ENCODE measurements at places on chromosomes 11 and 22. TPM values are rescaled to one million over a fixed set of nuclear protein-coding genes. Genes with fewer than 3 reads are reported as not detected.

The DRD4 gene
- total RNA-seq: not detected

DNA sequence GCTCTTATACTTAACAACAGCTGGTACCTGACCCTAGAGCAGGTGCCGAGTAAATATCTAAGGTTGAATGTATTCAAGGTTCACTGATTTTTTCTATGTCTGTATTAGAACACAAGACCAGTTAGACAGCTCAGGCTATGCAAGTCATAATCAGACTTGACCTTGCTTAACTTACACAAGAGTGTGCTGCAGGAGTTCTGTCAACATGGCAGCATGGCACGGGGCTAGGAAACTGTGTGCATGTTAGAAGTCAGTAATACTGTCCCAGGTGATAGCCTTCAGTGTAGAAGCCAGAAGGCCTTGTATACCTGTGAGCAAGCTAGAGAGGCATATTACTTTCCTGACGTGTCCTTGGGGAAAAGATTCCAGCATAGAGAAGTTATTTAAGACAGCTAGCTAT lies 253.1 kb downstream of the FAT3 start:
- no peak for DNase-seq

DNA sequence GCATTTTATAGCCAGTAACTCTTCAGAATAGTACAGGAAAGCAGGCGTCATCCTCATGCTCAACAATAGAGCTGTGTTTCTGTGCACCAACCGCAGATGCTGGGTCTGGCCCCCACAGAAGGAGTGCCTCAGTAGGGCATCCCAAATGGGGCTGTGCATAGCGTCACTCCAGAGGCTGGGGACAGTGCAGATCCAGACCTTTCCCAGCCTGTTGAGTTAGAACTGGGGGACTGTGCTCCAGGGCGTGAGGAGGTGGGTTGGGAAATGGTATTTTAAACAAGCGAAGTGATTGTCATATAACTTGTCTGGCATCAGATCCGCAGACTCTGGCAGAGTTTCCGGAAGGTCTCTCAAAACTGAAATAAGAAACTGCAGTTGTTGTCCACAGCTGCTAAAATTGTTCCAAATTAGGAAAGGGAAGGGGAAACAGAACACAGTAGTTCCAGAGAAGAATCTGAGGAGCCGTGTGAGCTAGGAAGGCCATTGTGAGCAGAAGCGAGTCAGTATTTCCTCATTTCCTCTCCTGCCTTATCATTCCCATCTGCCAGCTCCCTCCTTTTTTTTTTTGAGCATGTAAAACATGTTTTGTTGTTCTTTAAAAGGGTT lies 52.2 kb downstream of the JAM3 start:
- DNase-seq: no peak

GRCh38 chr11:492427-493226 lies 14.4 kb downstream of the RNH1 start:
- no peak for DNase-seq

DNA sequence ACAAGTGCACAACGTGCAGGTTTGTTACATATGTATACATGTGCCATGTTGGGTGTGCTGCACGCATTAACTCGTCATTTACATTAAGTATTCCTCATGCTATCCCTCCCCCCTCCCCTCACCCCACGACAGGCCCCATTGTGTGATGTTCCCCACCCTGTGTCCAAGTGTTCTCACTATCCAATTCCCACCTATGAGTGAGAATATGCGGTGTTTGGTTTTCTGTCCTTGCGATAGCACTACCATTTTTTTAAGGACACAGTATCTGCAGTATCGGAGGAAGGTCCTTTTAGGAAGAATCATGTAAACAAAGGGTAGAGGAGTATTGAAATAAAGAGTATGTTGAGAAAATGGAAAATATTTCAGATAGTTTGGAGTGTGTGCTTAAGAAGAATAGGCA lies 25.9 kb downstream of the PDE3B start:
- no peak for DNase-seq

The LARGE1 gene
- 3.4 TPM for total RNA-seq

The DUSP8 gene
- 3.5 TPM for total RNA-seq

DNA sequence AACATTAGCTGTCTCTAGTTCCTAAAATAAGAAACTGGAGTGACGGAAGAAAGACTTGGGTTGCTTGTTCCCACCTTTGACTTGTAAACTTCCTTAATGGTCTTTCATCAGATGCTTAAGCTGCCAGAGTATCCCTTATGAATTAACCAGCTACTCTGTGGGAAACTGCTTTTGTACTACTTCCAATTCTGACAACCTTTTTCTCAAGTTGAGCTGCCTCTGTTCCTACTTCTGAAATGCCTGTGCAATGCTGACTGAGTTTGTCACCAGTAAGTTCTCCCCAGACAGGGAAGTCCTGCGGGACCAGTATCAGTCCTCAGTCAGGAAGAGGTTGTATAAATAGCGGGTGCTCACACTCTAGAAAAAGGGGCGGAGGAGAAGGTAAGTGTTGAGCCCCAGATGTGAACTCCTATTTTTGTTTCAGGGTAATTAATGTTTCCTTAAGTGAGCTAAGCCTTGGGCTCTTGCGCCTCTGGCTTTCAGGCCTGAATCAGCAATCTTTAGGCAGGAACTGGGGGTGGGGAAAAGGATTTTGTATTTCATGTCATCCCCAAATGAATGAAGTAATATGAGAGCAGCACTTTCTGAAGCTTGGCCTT lies 67.2 kb downstream of the CECR2 start:
- DNase-seq: no peak

GRCh38 chr11:11864803-11865202 lies 23.0 kb downstream of the USP47 start:
- DNase-seq: no peak

GRCh38 chr11:77630157-77630710 lies 7.4 kb downstream of the CLNS1A start:
- no peak for DNase-seq

GRCh38 chr22:35782504-35782903 lies 64.8 kb downstream of the APOL5 start:
- peak; percentile 42 for DNase-seq

The SNX15 gene
- 18.3 TPM for total RNA-seq

DNA sequence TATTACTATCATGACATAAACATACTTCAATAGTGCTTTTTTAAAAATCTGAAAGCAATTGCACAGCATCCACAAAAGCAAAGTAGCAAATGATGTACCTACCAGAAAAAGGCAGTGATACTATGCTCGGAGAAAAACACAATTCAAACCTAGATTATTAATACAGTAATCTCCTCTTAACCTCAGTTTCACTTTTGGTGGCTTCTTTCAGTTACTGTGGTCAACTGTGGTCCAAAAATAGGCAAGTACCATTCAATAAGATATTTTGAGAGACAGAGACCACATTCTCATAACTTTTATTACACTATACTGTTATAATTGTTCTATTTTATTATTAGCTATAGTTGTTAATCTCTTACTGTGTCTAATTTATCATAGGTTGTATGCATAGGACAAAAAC lies 20.8 kb downstream of the KCNA4 start:
- DNase-seq: no peak

DNA sequence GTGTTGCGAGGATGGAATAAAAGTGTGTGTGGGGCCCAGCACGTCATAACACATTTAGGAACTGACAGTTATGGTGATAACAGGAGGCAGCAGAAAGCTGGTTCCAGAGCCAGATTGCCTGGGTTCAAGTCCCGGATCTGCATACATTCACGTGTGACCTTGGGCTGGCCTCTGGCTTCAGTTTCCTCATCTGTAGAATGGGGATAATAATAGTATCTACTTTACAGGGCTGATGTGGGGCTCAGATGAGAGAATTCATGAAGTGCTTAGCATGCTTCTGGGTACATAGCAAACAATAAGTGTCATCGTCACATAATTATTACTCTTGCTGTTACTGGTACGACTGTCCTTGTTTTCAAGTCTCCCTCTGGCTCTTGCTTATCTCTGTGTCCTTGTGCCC lies 97.3 kb downstream of the KIAA1671 start:
- DNase-seq: no peak

DNA sequence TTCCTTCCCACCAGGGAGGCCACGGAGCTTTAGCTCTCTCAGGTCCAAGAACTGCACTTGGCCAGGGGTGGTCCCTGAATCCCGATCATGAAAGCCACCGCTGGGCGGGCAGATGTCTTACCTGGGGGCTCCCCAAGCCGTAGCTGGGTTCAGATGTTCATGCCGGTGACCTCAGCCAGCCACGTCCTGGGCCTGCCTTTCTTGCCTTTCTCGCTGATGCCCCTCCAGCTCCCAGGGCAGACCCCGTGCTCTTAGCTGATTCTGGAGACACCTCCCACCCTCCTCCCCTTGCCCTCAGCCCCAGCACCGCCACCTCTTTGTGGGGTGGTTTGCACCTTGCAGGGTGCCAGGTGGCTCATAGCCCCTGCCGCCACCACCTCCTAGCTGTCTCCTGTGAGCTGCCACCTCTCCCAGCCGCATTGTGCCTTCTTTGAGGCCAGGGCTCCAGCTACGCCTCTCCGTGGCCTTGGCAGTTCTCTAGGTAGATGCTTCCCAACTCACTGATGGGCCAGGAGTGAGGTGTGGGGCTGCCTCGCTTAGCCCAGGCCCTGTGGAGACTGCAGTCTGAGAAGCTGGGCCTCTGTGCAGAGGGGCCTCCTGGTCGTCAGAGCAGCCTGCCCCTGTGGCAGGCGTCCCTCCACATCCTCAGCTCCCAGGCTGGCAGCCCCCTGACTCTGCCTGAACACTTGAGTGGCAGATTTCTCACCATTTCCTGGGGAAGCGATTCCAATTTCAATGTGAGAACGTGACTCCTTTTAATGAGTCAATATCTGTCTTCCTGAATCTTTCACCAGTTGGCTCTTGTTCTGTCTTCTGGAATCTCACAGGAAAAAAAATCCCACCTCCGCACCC lies 97.6 kb upstream of the B3GAT1 start:
- DNase-seq: no peak

The MPPED2 gene
- 0.49 TPM for total RNA-seq

- DNase-seq: no peak
Observed at GRCh38 chr11:29562183-29562582, 454.6 kb downstream of the KCNA4 start.

The CHRM1 gene
- not detected for total RNA-seq

The TSKU gene
- total RNA-seq: 22.2 TPM

GRCh38 chr11:100908746-100909145 lies 220.9 kb downstream of the PGR start:
- DNase-seq: peak; percentile 85

GRCh38 chr11:34006876-34007275 lies 44.7 kb upstream of the CAPRIN1 start:
- no peak for DNase-seq

DNA sequence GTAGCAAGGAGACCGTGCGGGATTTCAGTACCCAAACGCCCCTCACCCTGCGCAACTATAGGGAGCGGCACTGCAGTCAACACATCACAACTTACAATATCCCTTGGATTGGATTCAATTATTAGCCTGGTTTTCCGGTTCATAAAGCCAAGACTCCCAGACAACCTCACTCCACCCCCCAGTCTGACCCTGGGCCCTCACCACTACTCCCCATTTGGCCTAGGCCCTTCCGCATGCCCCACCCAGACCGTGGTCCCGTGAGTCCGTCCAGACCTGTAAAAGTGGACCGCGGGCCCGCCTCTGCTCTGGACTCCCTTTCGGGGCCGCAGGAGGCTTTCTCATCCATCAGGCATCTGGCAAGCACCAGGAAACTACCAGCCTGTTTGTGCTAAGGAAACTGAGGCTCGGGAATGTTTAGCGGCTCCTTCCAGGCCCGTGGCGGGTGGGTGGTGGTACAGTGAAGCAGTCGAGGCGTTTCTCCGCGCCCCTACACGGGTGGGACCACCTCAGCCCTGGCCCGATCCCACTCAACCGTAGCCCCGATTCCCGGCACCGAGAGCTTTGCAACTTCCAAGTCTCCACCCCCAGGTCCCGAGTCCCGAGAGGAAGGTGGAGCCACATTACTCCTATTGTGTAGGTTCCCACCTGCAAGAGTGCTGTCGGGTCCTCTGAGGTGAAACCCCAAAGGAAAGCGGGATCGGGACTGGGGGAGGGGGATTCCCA lies 679 bp upstream of the DPP3 start:
- peak; percentile 58 for DNase-seq

The DEFB131B gene
- not detected for total RNA-seq

- DNase-seq: peak; percentile 42
Observed at GRCh38 chr11:124799348-124800225, 619 bp downstream of the MSANTD2 start.

- DNase-seq: no peak
Observed at GRCh38 chr11:92838759-92839310, 130.6 kb upstream of the MTNR1B start.

DNA sequence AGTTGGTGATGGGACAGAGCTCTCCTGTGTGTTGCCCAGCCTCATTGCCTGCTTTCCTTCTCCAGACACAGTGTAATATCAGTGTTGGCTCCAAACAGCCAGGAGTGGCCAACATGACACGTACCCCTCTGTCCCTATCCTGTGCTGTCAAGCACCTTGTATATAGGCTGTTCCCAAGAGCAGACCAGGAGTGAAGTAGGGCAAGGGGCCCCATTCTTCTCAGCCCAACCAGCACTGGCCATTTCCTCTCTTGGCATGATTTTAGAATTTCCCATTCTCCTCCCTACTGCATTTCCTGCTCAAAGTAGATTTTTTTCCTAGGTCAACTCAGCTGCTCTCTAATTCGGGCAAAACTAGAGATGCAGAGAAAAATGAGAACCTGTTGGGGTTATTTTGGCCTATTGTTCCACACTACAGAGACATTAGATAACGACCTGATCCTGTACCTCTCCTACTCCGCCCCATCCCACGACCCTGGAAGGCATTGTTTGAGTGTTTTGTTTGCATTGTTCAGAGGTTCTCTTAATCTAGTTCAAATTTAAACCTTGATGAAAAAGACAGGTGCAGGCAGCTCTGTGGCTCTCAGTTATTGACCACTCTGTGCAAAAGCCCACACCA lies 95.6 kb downstream of the RASSF10 start:
- DNase-seq: no peak

The LMO1 gene
- total RNA-seq: not detected

GRCh38 chr11:107014871-107015270 lies 3.4 kb downstream of the GUCY1A2 start:
- DNase-seq: peak; percentile 26

The SYCE3 gene
- not detected for total RNA-seq

The FAM181B gene
- total RNA-seq: 0.02 TPM

DNA sequence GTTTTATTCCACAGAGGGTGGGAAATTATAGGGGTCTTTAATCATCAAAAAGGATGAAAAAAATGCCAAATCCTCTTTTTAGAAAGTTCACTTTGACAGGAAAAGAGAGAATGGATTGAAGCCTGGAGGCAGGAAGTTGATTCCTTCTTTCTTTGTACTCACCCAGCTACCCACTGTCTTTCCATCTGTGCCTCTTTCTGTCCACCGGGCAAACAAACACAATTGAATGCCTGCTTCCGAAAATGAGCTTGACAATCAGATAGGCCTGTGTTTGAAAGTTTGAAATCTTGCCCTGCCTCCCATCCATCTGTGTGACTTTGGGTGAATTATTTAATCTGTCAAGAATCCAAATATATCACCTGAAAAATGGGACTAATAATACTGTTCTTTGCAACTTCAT lies 81.1 kb downstream of the SCN3B start:
- DNase-seq: no peak

- DNase-seq: no peak
Observed at GRCh38 chr22:19723232-19723982, at the start of gene GP1BB. TSS of gene GP1BB (plus strand) at chr22:19723539. CDS start at chr22:19723570, 31 bp downstream.

GRCh38 chr22:36237462-36238372 lies 1.6 kb downstream of the APOL2 start:
- peak; percentile 32 for DNase-seq
